ENCODE measurements at places on chromosomes 1 and 21. TPM values are rescaled to one million over a fixed set of nuclear protein-coding genes. Genes with fewer than 3 reads are reported as not detected.

ERICH3 gene
- total RNA-seq = 0.05 TPM

TLR5 gene
- 5.2 TPM for total RNA-seq

H3-3A gene
- 303 TPM for total RNA-seq

TPRG1L gene
- total RNA-seq = 37.5 TPM

RGS4 gene
- total RNA-seq = 12.8 TPM

RASSF5 gene
- total RNA-seq = 13.3 TPM

CRNN gene
- total RNA-seq = not detected

HSD11B1 gene
- 14.8 TPM for total RNA-seq

ZFP69 gene
- 4.3 TPM for total RNA-seq

CNTN2 gene
- total RNA-seq = 0.14 TPM

REN gene
- total RNA-seq = not detected

RPE65 gene
- not detected for total RNA-seq

NPL gene
- 25.2 TPM for total RNA-seq

FCGR3B gene
- 9.3 TPM for total RNA-seq

TRIM46 gene
- total RNA-seq = 2.1 TPM

SEMA4A gene
- total RNA-seq = 8.0 TPM

F13B gene
- not detected for total RNA-seq

MROH7 gene
- total RNA-seq = 4.8 TPM

THEM5 gene
- not detected for total RNA-seq

GPR153 gene
- total RNA-seq = 11.8 TPM

SPRR3 gene
- total RNA-seq = not detected

ILDR2 gene
- 0.14 TPM for total RNA-seq

LCE2B gene
- not detected for total RNA-seq

PCP4 gene
- total RNA-seq = 15.3 TPM

NGF gene
- 5.1 TPM for total RNA-seq

OR2T33 gene
- not detected for total RNA-seq

PM20D1 gene
- total RNA-seq = 0.23 TPM

S100A7A gene
- not detected for total RNA-seq

MMEL1 gene
- total RNA-seq = 1.8 TPM

TDRD10 gene
- total RNA-seq = 5.8 TPM

AMPD1 gene
- not detected for total RNA-seq

IGSF5 gene
- 0.46 TPM for total RNA-seq

FCGR1A gene
- total RNA-seq = 11.2 TPM

CASQ1 gene
- total RNA-seq = 10.4 TPM

GPR3 gene
- 0.37 TPM for total RNA-seq

FCRL5 gene
- total RNA-seq = 0.19 TPM

EGLN1 gene
- total RNA-seq = 33.1 TPM

ASAP3 gene
- 51.4 TPM for total RNA-seq

ADAMTS5 gene
- total RNA-seq = 20.4 TPM

DCST1 gene
- not detected for total RNA-seq

S100A2 gene
- 3.5 TPM for total RNA-seq

LEMD1 gene
- not detected for total RNA-seq

SYPL2 gene
- 9.0 TPM for total RNA-seq

ITLN1 gene
- total RNA-seq = 0.60 TPM

SLAMF7 gene
- total RNA-seq = 0.69 TPM

FCRL2 gene
- total RNA-seq = not detected

ADCY10 gene
- total RNA-seq = 0.38 TPM

LAMB3 gene
- total RNA-seq = 1.5 TPM

WNT4 gene
- total RNA-seq = 0.32 TPM

MAP3K7CL gene
- total RNA-seq = 17.1 TPM

KRTAP7-1 gene
- total RNA-seq = not detected

REG4 gene
- total RNA-seq = not detected

Measured in posterior vena cava (tissue), 2 donors.